ENCODE measurements at places on chromosomes 5 and 9.
A peak's percentile ranks its signal among the peaks of the same experiment; 100 is the strongest.

GRCh38 chr5:107449369-107449768 lies 221.4 kb downstream of the EFNA5 start:
- no peak for DNase-seq

GRCh38 chr5:79857714-79858409 lies 133.2 kb downstream of the MTX3 start:
- DNase-seq: peak; percentile 71

GRCh38 chr5:59157068-59157467 lies 574.2 kb downstream of the RAB3C start:
- DNase-seq: no peak

- no peak for DNase-seq
Observed at GRCh38 chr9:80699511-80699998, 989.8 kb downstream of the TLE1 start.

DNA sequence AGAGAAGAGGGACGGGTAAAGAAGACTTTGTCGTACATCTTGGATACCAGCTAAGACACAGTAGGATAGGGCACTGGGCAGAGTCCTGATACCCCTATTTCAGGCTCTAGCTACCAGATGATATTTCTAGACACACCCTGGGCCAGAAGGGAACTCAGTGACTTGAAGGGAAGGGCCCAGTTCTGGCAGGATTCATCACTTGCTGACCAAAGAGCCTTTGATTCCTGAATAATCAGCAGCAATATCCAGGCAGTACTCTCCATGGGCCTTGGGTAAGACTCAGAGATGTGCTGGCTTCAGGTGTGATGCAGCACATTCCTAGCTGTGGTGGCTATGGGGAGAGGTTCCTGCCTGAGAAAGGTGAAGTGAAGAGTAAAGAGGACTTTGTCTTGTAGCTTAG lies 40.7 kb downstream of the TPD52L3 start:
- no peak for DNase-seq

GRCh38 chr9:33170464-33171415 lies 3.6 kb upstream of the B4GALT1 start:
- DNase-seq: no peak

DNA sequence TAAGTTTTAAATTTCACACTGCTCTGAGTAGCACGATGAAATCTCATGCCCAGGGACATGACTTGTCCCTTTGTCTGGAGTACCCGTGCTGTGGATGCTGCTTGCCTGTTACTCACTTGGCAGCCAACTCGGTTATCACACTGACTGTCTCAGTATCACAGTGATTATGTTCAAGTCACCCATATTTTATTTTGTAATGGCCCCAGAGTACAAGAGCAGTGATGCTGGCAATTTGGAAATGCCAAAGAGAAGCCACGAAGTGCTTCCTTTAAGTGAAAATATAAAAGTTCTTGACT lies 22.8 kb upstream of the SCGB3A2 start:
- DNase-seq: no peak

DNA sequence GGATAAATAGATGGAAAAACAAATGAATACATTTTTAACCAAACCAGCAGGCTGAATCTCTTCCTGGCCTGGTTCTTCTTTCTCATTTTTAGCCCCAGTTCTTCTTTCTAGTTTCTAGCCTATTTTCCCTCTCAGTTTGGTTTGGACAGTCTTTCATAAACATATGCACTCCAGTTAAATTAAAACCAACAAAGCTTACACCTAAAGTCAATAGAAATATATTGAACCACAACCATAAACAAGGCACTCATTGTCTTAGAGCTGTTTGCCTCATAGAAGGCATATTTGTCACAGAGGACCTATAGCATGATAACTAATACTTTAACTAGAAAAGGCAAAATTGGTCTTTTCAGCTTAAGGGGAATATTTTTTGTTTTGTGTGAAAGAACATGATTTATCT lies 638.3 kb downstream of the NR2F1-AS1 start:
- DNase-seq: no peak

GRCh38 chr5:139745132-139745799 lies 50.3 kb upstream of the PSD2 start:
- DNase-seq: no peak

DNA sequence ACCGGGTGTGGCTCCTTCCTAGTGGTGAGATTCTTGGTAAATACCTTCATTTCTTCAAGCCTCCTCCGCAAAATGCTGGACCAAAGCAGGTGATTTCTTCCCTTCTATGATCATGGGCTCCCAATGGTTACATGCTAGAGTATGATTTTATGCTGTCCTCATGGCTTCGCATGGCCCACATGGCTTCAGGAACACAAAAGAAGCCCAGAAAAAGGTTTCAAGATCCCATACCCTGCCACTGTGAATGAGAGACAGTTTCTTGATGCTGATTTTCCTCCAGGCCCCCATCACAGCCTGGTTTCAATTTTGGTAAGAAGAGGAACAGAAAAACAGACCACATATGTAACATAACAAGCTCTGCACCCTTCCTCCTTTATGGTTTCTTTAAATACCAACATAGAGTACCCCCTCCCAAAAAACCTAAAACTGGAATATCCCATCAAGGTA lies 2.4 kb upstream of the RXFP3 start:
- no peak for DNase-seq

- no peak for DNase-seq
Observed at GRCh38 chr5:174045470-174046025, at the start of gene NSG2. Gene NSG2 (plus strand): TSS chr5:174045706. CDS start chr5:174046756, 1,050 bp downstream.

GRCh38 chr5:11815916-11816315 lies 88.3 kb downstream of the CTNND2 start:
- no peak for DNase-seq

DNA sequence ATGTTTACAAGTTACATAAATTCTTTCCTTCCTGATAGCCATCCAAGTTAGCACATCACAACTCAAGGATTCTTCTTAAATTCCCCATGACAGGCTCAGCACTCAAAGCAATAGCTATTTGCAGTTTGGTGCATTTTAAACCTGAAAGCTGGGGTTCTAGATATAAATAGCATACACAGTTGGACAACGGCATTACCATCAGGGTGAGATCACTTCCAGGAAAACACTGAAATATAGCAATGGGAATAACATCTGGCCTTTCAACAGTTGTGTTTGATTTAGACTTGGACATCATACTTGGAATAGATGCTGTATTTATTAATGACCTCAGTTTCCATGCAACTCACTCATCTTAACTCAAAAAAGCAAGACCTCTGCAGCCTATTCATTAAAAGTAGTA lies 24.7 kb upstream of the LECT2 start:
- DNase-seq: no peak

GRCh38 chr5:40464511-40464910 lies 215.2 kb upstream of the PTGER4 start:
- no peak for DNase-seq

- DNase-seq: no peak
Observed at GRCh38 chr5:26024774-26025173, 1013.6 kb downstream of the CDH9 start.

GRCh38 chr9:76394960-76395252 lies 680 bp upstream of the RFK start:
- no peak for DNase-seq

DNA sequence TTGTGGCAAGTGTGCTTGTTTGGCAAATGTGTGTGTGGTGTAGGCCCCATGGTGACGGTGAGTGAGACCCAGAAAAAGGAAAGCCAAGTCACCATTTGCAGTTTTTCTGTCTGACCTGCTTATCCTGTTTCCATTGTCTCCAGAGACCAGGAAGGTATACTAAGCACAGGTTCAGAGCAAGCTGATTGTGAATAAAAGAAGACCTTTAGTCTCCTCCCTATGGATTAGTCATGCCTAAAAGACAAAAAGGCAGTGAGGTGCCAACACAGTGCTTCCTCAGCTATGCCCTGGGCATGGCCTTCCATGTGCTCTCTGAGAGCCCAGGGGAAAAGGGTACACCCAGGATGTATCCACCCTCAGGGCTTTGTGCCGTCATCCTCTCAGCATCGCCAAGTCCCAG lies 49.2 kb upstream of the SHOC1 start:
- no peak for DNase-seq

- DNase-seq: peak; percentile 36
Observed at GRCh38 chr5:159341906-159342310, 11.6 kb upstream of the IL12B start.

DNA sequence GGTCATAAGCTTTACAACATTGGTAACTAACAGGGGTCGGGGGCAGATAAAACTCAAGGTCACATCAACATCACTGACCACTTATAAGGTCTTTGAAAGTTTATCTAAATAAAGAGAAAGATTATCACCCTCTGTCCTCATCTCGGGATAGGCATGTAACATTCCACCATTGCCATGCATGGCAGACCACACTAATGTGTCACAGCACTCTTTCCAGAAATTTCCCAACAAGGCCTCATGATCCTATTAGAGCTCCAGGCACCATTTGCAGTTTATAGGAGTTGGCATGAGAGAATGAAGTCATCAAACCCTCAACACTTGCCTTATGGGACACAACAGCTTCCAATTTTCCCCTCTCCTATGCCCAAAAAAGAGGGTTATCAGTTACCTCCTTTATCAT lies 31.9 kb upstream of the ZNF622 start:
- no peak for DNase-seq

All from stimulated activated CD8-positive, alpha-beta memory T cell treated with anti-CD3 and anti-CD28 coated beads, Interleukin-15, amount 100 ng/mL, for 1 hour (primary cell).